ENCODE measurements at places on chromosomes 12 and 14.

- DNase-seq = no peak
Measured at GRCh38 chr12:51829011-51829481, 19.5 kb downstream of the FIGNL2 start.

DNA sequence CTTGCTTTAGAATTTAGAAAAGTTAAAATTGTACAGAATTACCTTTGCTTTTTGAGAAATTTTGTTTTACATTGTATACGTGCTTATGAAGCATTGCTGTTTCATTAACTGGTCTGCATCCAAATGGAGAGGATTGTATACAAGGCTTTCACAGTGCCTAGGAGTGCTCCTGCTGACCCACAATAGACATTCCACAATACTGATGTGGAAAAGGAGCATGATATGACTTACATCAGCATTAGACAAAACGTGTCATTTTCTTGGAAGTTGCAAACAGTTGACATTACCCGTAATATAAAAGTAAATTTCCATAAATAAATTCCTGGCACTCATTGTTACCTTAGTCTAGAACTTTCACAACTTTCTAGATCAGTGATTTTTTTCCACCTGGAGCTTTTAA is 1.9 kb downstream of the PRKD1 start:
- DNase-seq = no peak

- no peak for DNase-seq
Measured at GRCh38 chr12:94149119-94149780, 873 bp downstream of the PLXNC1 start.

GRCh38 chr12:79255288-79255687 is 390.7 kb downstream of the SYT1 start:
- DNase-seq = no peak

DNA sequence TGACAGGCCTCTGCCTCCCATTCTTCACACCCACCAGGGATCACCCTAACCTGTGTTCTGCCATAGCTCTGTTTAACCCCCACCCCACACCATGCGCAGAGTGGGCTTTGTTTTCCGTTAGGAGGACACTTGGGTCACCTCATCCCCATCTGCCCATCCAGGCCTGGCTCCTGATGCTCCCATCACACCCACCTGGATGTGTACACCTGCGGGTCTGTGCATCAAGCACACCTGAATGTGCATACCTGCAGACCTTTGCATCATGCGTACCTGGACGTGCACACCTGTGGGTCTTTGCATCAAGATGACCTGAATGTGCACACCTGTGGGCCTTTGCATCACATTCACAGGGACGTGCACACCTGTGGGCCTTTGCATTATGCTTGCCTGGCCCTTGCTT is 835.8 kb upstream of the TMEM132C start:
- DNase-seq = no peak

Measured in NCI-H1930 (cell line).